ENCODE measurements at places on chromosomes 13 and 19. TPM values are rescaled to one million over a fixed set of nuclear protein-coding genes. Genes with fewer than 3 reads are reported as not detected.

Gene GSX1
- total RNA-seq: not detected

- DNase-seq: peak; percentile 62
These were observed 10.1 kb downstream of the AP2S1 start for GRCh38 chr19:46840498-46840942.

- no peak for DNase-seq
These were observed 9.8 kb downstream of the PLK5 start for GRCh38 chr19:1533510-1534150.

Gene FAM124A
- total RNA-seq: 0.05 TPM

Gene PDE4C
- total RNA-seq: not detected

GRCh38 chr19:13155472-13156359 is 5.5 kb downstream of the IER2 start:
- peak; percentile 88 for DNase-seq

- peak; percentile 81 for DNase-seq
These were observed 109.2 kb downstream of the SGCG start for GRCh38 chr13:23289917-23290357.

Gene TJP3
- total RNA-seq: not detected

- DNase-seq: no peak
These were observed 17.8 kb downstream of the IRS2 start for GRCh38 chr13:109768616-109769015.

Data from myocyte (in vitro differentiated cells).